Upper lobe of left lung (tissue), 6 donors: ENCODE measurements at places on chromosomes 1 and 21. TPM values are rescaled to one million over a fixed set of nuclear protein-coding genes. Genes with fewer than 3 reads are reported as not detected.

GRCh38 chr1:164728719-164729118 is 169.7 kb downstream of the PBX1 start:
- no peaks in the 10 kb centered on the region for H3K36me3 ChIP-seq

DNA sequence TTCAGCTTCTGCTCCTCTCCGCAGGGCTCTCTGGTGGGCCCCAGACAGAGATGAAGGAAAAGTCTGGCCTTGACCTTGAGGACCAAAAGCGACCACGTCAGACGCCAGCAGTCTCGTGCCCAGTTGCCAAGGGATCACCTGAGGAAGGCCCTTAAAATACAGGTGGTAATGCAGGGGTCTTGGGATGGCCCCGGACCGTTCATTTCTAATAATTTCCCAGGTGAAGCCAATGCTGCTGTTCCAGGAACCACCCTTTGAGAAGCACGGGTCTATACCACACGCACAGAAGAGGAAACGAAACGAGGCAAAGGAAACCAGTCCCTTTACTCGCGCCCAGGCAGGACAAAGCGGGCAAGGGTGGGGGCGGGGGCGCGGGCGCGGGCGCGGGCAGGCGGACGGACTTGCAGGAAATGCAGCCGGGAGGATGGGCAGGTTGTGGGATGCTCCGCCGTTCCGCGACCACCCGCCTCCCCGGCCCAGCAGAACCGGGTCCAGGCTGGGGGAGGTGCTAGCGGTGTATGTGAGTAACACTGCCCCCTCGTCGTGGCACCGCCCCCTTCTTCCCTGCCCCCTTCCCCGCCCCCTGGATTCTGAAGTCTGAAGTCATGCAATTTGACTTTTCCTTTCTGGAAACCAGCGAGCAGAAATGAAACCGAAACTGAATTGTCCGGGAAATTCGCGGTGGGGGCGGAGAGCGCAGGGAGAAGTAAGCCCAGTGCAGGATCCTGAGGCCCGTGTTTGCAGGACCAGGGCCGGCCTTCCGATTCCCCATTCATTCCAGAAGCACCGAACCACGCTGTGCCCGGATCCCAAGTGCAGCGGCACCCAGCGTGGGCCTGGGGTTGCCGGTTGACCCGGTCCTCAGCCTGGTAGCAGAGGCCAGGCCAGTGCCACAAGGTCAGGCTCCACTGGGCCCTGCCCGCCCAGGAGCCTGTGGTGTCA is 5.8 kb upstream of the MX1 start:
- DNase-seq = peak; percentile 84
- H3K27me3 ChIP-seq = no peaks in the 10 kb centered on the region
- H3K4me1 ChIP-seq = peaks cover 14% of the 10 kb centered on the region
- no peaks in the 10 kb centered on the region for H3K36me3 ChIP-seq

- no peaks in the 10 kb centered on the region for H3K27me3 ChIP-seq
- H3K27ac ChIP-seq = no peak overlapping the region
- H3K4me3 ChIP-seq = no peak overlapping the region
- no peak for DNase-seq
Measured at GRCh38 chr1:185033686-185034085, 11.7 kb upstream of the RNF2 start.

DNA sequence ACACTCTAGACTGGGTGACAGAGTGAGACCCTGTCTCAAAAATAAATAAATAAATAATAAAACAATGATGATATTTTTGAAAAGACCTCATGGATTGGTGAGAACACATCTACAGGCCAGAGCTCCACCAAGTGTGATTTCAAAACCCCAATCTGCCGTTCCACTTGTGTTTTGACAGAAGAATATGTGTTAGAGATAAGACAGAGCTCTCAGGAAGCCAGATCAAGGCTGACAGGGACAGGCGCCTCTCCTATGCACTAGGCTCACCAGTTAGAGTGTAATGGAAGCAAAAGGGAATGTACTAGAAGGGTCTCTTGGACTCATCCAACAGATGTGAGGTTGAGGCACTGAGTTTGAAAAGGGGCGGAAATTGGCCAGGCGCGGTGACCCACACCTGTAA is 110.7 kb upstream of the ERRFI1 start:
- H3K4me3 ChIP-seq = no peak overlapping the region
- no peaks in the 10 kb centered on the region for H3K36me3 ChIP-seq
- no peaks in the 10 kb centered on the region for H3K27me3 ChIP-seq
- no peak overlapping the region for H3K27ac ChIP-seq
- no peak for DNase-seq

FMO1 gene
- total RNA-seq = not detected

- H3K36me3 ChIP-seq = no peaks in the 10 kb centered on the region
- H3K27ac ChIP-seq = no peak overlapping the region
- no peak for DNase-seq
- no peaks in the 10 kb centered on the region for H3K27me3 ChIP-seq
Measured at GRCh38 chr1:230584660-230585059, 57.6 kb upstream of the COG2 start.

DNA sequence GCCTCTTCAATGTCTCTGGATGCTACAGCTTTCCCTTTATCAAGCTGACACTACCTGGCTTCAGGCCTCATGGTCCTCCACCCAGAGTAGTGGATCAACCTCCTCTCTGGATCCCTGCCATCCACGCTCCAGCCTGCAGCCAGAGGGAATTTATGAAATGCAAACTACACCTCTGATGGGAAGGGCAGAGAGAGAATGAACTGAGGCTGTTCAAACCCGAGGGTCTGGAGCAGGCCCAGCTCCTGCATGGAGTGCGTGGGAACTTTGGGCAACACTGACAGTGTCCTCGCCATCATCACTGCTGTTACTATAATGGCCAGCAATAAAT is 157.8 kb downstream of the TRABD2B start:
- no peaks in the 10 kb centered on the region for H3K4me1 ChIP-seq
- DNase-seq = no peak
- H3K4me3 ChIP-seq = no peak overlapping the region
- H3K27ac ChIP-seq = no peak overlapping the region
- H3K36me3 ChIP-seq = no peaks in the 10 kb centered on the region
- H3K27me3 ChIP-seq = no peaks in the 10 kb centered on the region

DNA sequence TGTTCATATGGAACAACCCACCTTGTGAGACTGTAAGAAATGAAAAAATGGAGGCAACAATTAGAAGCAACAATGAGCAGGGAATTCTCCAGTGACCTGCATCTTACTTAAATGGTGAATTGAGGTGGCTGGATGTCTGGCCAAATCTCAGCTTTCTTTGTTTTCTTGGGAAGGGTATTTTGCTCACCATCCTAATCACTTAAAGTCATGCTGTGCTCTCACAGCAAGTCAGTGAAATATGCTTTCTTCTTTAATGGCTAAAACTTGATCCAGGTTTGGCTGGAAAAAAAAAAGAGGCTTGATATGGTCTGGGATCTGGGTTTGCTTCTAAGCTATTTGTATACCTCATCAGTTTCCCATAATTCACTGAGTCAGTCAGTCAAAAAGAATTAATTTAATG is 124.8 kb downstream of the ESRRG start:
- no peaks in the 10 kb centered on the region for H3K4me1 ChIP-seq
- no peaks in the 10 kb centered on the region for H3K27me3 ChIP-seq
- no peak overlapping the region for H3K27ac ChIP-seq
- H3K4me3 ChIP-seq = no peak overlapping the region
- no peaks in the 10 kb centered on the region for H3K36me3 ChIP-seq

GRCh38 chr1:7265771-7266371 is 480.6 kb downstream of the CAMTA1 start:
- no peaks in the 10 kb centered on the region for H3K36me3 ChIP-seq
- DNase-seq = no peak
- H3K4me3 ChIP-seq = no peak overlapping the region
- H3K4me1 ChIP-seq = no peaks in the 10 kb centered on the region

DNA sequence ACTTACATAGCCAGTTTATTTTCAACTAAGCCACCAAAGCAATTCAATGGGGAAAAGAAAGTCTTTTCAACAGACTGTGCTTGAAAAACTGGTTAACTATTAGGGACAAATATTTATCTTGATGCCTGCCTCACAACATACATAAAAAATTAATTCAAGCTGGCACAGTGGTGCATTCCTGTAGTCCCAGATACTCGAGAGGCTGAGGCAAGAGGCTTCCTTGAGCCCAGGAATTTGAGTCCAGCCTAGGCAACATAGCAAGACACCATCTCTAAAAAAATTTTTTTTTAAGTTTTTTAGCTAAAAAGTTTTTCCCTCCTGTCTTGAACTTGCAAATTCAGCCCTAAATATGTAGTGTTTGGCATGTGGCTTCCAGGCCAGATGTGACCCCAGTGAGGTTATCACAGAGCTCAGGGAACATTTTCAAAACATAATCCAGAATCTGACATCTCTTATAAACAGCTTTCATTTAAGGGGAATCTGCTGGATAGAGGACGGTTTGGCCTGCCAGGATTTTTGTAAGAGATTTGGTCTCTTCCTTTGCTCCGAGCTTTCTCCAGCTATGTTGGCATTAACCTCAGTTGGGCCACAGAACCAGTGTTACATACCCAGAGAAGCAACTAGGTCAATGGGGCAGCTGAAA is 46.4 kb downstream of the COL6A1 start:
- no peak overlapping the region for H3K4me3 ChIP-seq
- H3K36me3 ChIP-seq = no peaks in the 10 kb centered on the region
- H3K4me1 ChIP-seq = no peaks in the 10 kb centered on the region
- DNase-seq = no peak

FCGR2B gene
- 32.8 TPM for total RNA-seq

PCAT6 gene
- total RNA-seq = 3.8 TPM

- no peaks in the 10 kb centered on the region for H3K36me3 ChIP-seq
- peak overlapping the region; percentile 27 for H3K4me3 ChIP-seq
- DNase-seq = peak; percentile 93
- peaks cover 9% of the 10 kb centered on the region for H3K4me1 ChIP-seq
- no peak overlapping the region for H3K27ac ChIP-seq
Measured at GRCh38 chr1:204828352-204828850, 42.3 kb upstream of the NFASC start.

DNA sequence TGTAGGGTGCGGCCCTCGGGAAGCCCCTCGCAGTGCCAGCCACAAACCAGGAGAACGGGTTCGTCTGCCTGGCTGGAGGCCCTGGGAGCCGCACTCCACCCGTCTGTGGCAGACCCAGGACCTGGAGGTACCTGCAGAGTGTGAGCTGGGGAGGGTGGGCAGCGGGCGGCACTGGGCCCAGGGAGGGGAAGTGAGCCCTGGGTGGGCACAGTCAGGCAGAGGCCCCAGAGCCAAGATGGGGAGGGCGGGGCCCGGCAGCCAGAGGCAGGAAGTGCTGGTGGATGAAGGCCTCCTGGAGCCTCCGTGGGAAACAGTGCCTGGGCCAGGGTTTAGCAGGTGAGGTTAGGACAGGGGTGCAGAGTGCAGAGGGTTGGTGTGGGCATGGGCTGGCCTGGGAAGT is 4.0 kb upstream of the PEX10 start:
- no peak overlapping the region for H3K27ac ChIP-seq
- H3K4me1 ChIP-seq = peaks cover 26% of the 10 kb centered on the region
- H3K36me3 ChIP-seq = no peaks in the 10 kb centered on the region
- peak; percentile 78 for DNase-seq

CYP4A22 gene
- total RNA-seq = 1.6 TPM

RHD gene
- not detected for total RNA-seq

DNA sequence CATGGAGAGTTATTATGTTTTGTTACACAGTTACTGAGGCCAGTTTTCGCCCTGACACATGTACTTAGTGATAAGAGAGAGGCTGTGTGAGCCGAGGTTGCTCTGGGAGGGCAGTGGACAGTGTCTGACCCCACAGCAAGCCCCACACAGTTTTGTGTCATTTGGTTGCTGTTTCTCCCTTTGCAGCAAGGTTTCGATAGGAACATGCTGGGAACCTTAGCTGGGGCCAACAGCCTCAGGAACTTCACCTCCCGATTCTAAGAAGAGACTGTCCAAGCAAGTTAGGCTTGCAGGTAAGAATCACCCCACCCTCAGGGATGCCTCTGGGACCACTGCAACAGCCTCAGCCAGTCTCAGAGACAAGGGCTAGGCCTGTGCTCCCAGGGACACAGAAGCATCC is 45.3 kb downstream of the PKP1 start:
- no peak overlapping the region for H3K4me3 ChIP-seq

GRCh38 chr21:36858320-36858957 is 108.0 kb downstream of the HLCS start:
- H3K27me3 ChIP-seq = no peaks in the 10 kb centered on the region
- no peaks in the 10 kb centered on the region for H3K36me3 ChIP-seq
- H3K4me3 ChIP-seq = no peak overlapping the region
- DNase-seq = no peak
- peaks cover 17% of the 10 kb centered on the region for H3K4me1 ChIP-seq

SLC30A10 gene
- total RNA-seq = not detected

DNA sequence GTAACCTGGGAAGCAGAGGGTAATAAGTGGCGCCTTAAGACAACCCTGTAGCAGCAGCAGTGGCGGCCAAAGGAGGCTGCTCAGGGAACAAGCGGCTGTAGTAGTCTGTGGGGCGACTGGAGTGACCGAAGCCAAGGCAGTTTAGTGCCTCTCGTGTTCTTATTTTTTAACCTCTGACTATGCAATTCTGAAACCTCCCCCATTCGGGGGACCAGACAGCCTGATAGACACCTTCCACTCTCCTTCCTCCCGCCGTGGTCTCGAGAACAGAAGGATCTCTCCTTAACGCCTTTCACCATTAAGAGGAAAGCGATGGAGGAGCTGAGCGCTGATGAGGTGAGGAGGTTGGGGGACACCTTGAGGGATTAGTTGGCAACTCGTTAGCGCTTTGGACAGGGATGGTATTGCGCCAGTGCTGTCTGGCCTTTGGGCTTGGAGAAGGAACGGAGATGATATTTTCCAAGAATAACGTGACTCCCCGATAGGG is 644 bp downstream of the UBE4B start:
- H3K4me1 ChIP-seq = peaks cover 20% of the 10 kb centered on the region
- peak overlapping the region; percentile 75 for H3K4me3 ChIP-seq
- H3K27ac ChIP-seq = peak overlapping the region; percentile 98
- no peak for DNase-seq
- H3K27me3 ChIP-seq = no peaks in the 10 kb centered on the region

FAM151A gene
- total RNA-seq = not detected

- DNase-seq = no peak
- H3K27me3 ChIP-seq = no peaks in the 10 kb centered on the region
- no peak overlapping the region for H3K27ac ChIP-seq
- H3K4me3 ChIP-seq = no peak overlapping the region
Measured at GRCh38 chr21:24423546-24423945, 1183.7 kb downstream of the MRPL39 start.

ERICH3 gene
- 3.8 TPM for total RNA-seq

DNA sequence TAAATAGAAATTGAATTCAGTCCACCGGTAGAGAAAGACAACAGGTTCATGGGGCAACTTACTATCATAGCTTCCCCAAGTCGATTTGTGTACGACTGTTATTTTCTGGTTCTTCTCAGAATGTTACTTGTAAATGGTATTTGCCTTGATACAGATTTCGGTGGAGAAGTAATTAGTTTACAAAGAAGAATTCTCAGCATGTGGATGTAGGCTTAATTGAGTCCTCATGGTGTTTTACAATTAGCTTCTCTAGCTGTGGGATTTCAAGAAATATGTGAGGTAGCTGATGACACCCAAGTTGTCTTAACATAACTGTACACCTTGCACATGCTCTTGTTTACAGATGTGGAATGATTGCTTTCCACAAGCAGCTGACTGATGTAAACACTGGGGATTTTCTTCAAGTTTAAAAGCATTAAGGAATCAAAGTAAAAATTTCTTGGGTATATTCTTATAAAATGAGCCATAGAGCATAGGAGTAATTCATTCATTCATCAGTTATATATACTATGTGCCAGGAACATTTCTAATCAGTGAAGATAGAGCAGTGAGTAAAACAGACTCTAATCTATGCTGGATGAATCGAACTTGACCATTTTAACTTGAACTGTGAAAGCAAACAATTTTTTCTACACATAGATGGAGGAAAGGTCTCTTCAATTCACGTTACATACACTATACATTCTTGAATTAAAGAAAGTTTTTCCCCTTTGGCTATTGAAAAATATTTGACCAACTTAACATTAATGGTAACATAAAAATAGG is 1.4 kb downstream of the MACO1 start:
- peaks cover 46% of the 10 kb centered on the region for H3K4me1 ChIP-seq
- no peak for DNase-seq
- peak overlapping the region; percentile 94 for H3K27ac ChIP-seq
- no peaks in the 10 kb centered on the region for H3K36me3 ChIP-seq
